ENCODE measurements at places on chromosomes 2 and 18. TPM values are rescaled to one million over a fixed set of nuclear protein-coding genes. Genes with fewer than 3 reads are reported as not detected.

The CPO gene
- not detected for total RNA-seq

The CKAP2L gene
- total RNA-seq: 19.8 TPM

The TIGD1 gene
- 2.1 TPM for total RNA-seq

The GPD2 gene
- total RNA-seq: 48.5 TPM

The SP140L gene
- 4.9 TPM for total RNA-seq
